ENCODE measurements at places on chromosomes 5 and 9.

DNA sequence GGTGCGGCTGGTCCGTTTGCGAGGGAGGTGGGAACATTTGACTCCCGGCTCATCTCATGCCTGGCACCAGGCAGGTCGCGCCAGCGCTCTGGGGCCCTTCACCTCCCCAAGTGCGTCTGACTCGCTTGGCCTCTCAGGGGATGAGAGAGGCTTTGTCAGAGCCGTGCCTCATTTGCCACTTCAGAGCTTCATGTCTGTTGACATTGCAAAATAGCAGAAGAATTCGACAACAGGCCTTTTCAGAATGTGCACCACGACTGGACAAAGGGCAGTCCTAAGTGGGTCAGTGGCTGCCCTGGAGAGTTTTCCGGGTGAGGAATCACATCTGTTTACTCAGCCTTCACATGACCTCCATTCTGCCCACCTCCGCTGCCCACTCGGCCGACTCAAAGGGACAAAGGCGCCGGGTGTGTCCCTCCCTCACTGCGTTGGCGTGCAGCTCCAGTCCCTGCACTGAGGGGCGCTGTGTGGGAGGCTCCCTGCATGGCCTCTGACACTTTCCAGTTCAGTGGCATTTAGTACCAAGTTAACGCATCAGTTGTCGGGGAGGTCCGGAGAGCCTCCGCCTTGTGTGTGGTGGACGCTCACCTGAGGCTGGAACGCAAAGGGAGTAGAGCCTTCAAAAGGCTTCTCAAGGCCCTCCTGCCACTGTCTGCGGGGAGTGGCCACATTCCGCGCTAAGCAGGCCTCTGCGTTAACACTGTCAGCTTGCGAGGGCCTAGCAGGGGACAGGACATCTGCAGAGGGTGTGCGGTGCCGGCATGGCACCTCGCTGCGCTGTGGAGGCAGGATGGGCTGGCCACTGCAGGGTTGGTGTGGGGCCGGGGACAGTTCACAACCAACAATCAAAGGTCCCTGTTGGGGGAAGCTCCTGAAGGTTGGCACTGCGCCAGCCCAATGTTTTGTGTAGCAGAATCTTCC, 171.5 kb downstream of the NXNL2 start:
- DNase-seq = no peak

- no peak for DNase-seq
Observed at GRCh38 chr9:96844040-96844439, 10.3 kb downstream of the ZNF782 start.

DNA sequence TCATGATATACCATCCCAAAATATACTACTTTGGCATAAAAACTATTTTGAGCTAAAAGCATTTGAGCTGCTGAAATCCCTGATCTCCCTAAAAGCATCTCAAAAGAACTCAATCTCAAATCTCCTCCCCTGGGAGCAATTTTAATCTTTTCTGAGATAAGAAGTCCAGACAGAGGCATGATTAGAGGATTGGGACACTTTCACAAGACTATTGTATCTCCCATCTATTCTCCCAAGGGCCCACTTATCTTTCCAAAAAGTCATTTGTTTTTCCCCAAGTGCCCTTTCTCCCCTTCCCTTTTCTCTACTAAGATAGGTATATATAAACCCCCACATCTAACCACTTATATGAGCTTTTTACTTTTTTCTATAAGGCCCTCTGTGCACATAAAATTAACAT, 79.7 kb downstream of the ALDH7A1 start:
- DNase-seq = no peak

DNA sequence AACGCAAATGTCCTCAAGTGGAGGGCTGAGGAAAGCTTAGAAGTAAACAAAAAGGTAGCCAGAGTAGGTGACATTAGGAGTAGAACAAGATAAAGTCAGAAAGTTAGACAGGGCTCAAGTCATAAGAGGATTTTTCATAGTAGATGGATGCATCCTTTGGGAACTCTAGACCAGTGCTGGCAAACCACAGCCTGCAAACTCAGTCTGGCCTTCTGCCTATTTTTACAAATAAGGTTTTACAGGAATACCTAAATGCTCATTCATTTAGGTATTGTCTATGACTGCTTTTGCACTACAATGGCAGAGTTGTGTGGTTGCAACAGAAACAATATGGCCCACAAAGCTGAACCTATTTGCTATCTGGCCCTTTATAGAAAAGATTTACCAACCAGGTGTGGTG, 116.0 kb upstream of the HMHB1 start:
- no peak for DNase-seq

DNA sequence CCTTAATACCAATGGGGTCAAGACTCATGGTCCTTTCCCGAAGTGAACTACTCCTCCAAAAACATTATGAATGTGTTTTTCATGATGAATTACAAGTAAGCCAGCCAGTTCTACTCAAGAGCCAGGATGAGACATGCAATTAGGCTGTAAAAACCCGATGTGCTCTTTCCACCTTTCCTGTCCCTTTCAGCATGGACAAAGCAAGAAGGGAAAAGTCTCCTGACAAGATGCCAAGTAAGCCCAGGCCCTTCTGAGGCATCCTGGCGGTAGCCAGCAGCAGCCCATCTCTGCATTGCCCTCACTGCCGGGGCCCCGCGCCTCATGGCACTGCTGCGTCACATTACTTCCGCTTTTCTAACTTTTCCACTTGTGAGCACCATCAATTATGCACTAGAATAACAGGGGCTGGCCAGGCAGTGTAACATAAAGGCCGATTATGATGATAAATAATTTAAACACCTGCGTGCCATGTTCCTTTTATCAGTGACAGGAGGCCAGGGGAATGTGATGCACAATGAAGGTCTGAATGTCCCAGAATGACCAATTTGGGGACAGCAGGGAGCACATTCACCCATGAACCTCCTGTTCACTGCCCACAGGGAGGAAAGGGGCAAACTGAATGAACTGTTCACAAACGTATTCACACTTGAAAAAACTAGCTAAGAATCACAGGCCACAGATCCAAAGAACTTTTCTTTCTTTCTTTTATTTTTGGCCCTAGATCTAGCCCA, 37.4 kb downstream of the EFNA5 start:
- no peak for DNase-seq

DNA sequence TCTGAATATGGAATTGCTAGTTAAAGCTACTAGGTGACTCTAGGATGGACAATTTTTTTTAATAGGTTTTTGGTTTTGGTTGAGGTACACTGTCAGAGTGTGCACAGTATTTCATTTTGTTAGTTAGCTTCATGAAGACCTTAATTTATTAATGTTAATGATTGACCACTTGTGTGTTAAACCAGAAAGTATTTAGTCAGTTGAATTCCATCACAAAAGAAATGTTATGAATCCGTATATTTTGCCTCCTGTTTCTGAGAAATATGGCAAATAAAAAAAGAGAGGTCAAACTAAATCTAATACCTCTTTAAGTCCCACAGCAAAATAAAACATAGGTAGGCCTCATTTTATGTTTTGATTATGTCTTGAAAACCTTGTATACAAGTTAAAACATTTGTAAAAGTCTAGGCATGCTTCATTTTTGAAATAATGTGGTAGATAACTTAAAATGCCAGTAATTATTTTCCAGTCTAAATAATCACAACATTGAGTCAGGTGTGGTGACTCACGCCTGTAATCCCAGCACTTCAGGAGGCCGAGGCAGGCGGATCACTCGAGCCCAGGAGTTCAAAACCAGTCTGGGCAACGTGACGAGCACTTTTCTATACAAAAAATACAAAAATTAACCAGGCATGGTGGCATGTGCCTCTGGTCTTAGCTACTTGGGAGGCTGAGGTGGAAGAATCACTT, 50.8 kb downstream of the ITGA1 start:
- DNase-seq = no peak

DNA sequence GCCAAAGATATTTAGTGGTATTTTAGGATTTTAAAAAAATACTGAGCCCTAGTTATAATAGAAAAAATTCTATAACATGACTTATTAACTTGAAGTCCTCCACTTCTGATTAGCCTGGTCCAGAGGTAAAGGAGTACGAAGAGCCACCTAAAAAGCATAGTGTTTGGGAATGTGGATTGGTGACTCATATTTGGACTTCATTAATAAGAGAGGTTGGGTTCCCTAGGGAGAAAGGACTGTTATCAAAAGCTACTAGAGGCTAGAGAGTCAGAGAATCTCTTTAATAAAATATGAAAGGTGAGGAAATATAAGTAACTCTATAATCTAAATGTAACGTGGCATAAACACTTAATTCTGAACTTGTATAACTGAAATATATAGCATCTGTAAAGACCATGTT, 180.7 kb upstream of the TARS1 start:
- no peak for DNase-seq

- no peak for DNase-seq
Observed at GRCh38 chr9:137707361-137707760, 88.6 kb downstream of the EHMT1 start.

DNA sequence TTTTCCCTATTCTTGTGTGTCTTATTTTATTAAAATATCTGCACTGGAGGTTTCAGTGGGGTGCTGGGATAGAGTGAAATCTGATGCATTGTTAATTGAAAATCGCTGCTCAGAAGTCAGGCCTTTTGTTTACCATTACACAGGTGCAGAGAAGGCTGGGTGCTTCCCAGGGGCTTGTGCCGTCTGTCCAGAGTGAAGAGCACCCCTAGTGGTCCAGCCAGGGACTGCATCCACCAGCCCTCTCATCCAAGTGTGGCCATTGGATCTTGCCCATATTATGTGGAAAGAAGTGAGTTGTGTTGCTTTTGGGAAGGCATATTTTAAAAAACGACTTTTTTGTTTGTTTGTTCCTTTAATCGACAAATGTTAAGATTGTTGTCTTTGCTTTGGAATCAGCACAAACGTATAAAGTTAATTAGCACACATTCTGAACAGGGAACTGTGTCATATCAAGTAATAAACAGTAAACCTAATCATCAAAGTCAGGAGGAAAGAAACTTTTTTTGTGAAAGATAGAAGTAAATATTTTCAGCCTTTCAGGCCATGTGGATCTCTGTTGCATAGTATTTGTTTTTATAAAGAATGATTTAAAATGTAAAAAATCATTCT, 315.6 kb downstream of the MTRR start:
- peak; percentile 72 for DNase-seq

DNA sequence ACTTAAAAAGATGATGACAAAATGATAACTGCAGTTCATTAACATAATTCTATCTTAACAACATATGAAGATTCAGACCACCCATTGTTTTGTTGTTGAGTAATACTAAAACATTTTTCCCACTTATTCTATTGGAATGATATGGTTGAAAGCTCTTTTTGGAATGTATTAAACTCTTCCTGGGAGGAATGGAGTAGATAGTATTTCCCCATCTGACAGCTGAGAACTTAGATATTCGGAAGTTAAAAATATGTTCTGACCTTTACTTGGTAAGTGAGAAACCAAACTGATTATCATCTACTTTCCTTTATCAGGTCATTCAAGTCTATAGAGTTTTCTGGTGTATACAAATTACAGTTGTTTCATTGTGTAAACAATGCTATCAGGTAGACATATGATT, 452.9 kb downstream of the CSNK1G3 start:
- no peak for DNase-seq

- no peak for DNase-seq
Observed at GRCh38 chr5:62084391-62084790, 221.6 kb upstream of the KIF2A start.

Data from endothelial cell (in vitro differentiated cells).